ENCODE measurements at places on chromosomes 7 and 10. TPM values are rescaled to one million over a fixed set of nuclear protein-coding genes. Genes with fewer than 3 reads are reported as not detected.

GRCh38 chr10:17348501-17349349 lies 105.7 kb downstream of the ST8SIA6 start:
- peak; percentile 64 for DNase-seq

- DNase-seq, result no peak
Measured at GRCh38 chr10:58282615-58283014, 13.7 kb downstream of the CISD1 start.

GRCh38 chr7:139661043-139661440 lies 116.8 kb downstream of the HIPK2 start:
- DNase-seq, result no peak

- no peak for DNase-seq
Measured at GRCh38 chr7:37425498-37425897, 23.2 kb downstream of the ELMO1 start.

CYP2C9 gene
- polyA plus RNA-seq, result 0.61 TPM

DEPP1 gene
- polyA plus RNA-seq, result 51.6 TPM
